ENCODE measurements at places on chromosomes 2 and 18. TPM values are rescaled to one million over a fixed set of nuclear protein-coding genes. Genes with fewer than 3 reads are reported as not detected.

The REG3A gene
- not detected for total RNA-seq

The ASB18 gene
- total RNA-seq, result not detected

The PDE11A gene
- 0.89 TPM for total RNA-seq

GRCh38 chr2:171166328-171166983, 5.8 kb upstream of the TLK1 start:
- DNase-seq, result no peak
- no peaks in the 10 kb centered on the region for H3K27me3 ChIP-seq
- no peak overlapping the region for H3K27ac ChIP-seq
- no peak overlapping the region for H3K4me3 ChIP-seq

Data from astrocyte (in vitro differentiated cells and primary cell).